Natural killer cell treated with Interleukin-12 subunit alpha and Interleukin-12 subunit beta and Interleukin-15 and Interleukin-18, amount 100 ng/mL, for 72 hours (primary cell): ENCODE measurements at places on chromosomes 2 and 18. TPM values are rescaled to one million over a fixed set of nuclear protein-coding genes. Genes with fewer than 3 reads are reported as not detected.
A peak's percentile ranks its signal among the peaks of the same experiment; 100 is the strongest.

GRCh38 chr2:124333784-124334183, 308.7 kb downstream of the CNTNAP5 start:
- no peaks in the 10 kb centered on the region for H3K4me1 ChIP-seq
- DNase-seq: no peak
- H3K4me3 ChIP-seq: no peak overlapping the region
- no peak overlapping the region for H3K27ac ChIP-seq
- H3K27me3 ChIP-seq: no peaks in the 10 kb centered on the region

- peak overlapping the region; percentile 48 for H3K4me3 ChIP-seq
- peaks cover 27% of the 10 kb centered on the region for H3K4me1 ChIP-seq
- no peak for DNase-seq
- no peak overlapping the region for H3K27ac ChIP-seq
Measured at GRCh38 chr18:26546170-26546874, 2.0 kb downstream of the KCTD1 start.

DNA sequence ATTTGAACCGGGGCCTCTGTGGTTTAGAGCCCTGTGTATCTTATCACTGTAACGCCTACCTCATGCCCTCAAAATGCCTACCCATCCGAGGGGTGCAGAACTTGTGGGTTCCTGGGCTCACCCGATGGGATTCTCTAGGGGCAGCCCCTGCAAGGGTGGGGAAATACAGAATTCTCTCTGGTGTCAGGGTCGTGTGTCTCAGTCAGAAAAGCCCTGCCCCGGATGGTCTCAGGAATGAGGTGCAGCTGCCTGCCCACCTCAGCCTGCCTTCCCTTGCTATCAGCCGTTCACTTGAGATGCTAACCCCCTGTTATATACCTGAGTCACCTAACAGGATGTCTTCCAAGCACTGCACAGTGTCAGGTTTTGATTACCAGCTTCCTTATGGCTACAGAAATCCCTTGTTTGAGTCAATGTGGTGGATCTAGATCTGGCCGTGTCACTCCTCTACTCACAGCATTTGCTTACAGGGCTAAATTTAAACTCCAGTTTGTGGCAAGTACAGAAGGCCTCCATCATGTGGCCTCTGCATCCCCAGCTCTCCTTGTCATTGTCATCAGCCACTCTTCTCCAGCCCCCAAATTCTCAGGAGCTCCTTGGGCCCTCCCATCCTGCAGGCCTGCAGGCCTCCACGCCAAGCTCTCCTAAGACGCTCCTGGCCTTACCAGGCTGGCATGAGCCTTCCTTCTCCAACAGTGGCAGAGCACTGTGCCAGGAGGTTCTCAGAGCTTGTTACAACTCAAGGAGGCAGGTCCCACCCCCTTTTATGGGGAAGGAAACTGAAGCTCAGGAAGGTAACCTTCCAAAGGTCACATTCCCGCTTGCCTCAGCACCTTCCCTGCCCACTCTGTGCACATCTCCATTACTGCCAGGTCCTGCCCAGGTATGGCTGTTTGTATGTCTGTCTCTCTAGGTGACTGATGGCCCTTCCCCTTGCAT, 14.3 kb upstream of the MAP3K2 start:
- H3K27me3 ChIP-seq: no peaks in the 10 kb centered on the region
- no peak overlapping the region for H3K4me3 ChIP-seq
- H3K27ac ChIP-seq: no peak overlapping the region
- H3K4me1 ChIP-seq: peaks cover 8% of the 10 kb centered on the region

GRCh38 chr18:58674863-58675472, 3.7 kb downstream of the MALT1 start:
- no peaks in the 10 kb centered on the region for H3K27me3 ChIP-seq
- no peak overlapping the region for H3K27ac ChIP-seq
- no peak overlapping the region for H3K4me3 ChIP-seq
- peaks cover 12% of the 10 kb centered on the region for H3K36me3 ChIP-seq
- peaks cover 51% of the 10 kb centered on the region for H3K4me1 ChIP-seq

DNA sequence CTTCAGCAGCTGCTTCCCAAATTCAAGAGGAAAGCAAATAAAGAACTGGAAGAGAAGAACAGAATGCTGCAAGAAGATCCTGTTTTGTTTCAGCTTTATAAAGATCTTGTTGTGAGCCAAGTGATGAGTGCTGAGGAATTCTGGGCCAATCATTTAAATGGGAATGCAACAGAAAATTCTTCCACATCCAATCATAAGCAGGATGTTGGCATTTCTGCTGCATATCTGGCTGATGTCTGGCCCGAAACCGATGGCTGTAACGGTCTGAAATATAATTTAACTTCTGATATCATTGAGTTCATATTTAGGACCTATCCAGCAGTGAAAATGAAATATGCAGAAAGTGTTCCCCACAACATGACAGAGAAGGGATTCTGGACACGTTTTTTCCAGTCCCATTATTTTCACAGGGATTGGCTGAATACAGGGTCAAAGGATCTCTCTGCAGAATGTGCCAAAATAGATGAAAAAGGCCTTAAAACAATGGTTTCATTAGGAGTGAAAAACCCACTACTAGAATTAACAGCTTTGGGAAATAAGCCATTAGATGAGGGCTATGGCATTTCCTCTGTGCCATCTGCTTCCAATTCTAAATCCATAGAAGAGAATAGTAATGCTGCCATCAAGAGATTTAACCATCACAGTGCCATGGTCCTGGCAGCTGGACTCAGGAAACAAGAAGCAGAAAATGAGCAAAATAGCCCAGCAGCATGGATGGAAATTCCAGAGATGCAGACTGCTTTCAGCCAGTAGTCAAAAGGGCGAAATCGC, 175.6 kb downstream of the MC4R start:
- DNase-seq: no peak
- H3K4me1 ChIP-seq: no peaks in the 10 kb centered on the region
- no peak overlapping the region for H3K4me3 ChIP-seq

DNA sequence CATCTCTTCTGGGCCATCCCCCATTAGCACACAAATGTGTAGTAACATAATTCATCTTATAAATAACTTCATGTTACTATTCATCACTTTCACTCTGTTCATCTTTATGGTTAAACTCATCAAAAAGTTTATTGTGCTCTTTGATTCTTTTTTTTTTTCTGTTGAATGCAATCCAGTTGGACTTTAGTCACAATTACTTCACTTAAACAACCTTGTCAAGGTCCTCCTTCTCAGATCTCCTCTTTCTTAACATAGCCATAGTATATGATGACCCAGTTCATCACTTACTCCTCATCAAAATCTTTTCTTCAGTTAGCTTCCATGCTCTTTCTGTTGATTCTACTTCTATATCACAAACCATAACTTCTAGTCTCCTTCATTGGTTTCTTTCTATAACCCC, 80.2 kb upstream of the ZC3H15 start:
- H3K27me3 ChIP-seq: no peaks in the 10 kb centered on the region
- H3K4me1 ChIP-seq: no peaks in the 10 kb centered on the region
- no peaks in the 10 kb centered on the region for H3K36me3 ChIP-seq

SLC16A14 gene
- not detected for total RNA-seq

DSC3 gene
- total RNA-seq: not detected

CHST10 gene
- total RNA-seq: 9.9 TPM

ZSWIM2 gene
- not detected for total RNA-seq

IDH1 gene
- 30.5 TPM for total RNA-seq

TDRD15 gene
- total RNA-seq: 0.14 TPM
